Activated T-helper 2 cell treated with anti-CD3 and anti-CD28 coated beads, Interferon-gamma antibody, Interleukin-2, Interleukin-4, amounts not matched to agents 10 μg/mL and 5 μg/mL and 100 μg/mL, durations not matched to agents 14 hours and 24 hours and 36 hours (primary cell): ENCODE measurements at places on chromosomes 3 and 15. TPM values are rescaled to one million over a fixed set of nuclear protein-coding genes. Genes with fewer than 3 reads are reported as not detected.

The FEZF2 gene
- not detected in 2 replicates for total RNA-seq

The MINAR1 gene
- total RNA-seq, result 0.55 and 0.67 TPM in 2 replicates

The XPC gene
- total RNA-seq, result 31.4 and 33.2 TPM in 2 replicates

The CLDN11 gene
- 0.18 TPM in 1 of 2 replicates, not detected in the other for total RNA-seq

The SOX14 gene
- not detected in 2 replicates for total RNA-seq

The CCDC191 gene
- 0.68 and 0.76 TPM in 2 replicates for total RNA-seq

The ALDH1L1 gene
- not detected in 2 replicates for total RNA-seq

The TMEM108 gene
- total RNA-seq, result 0.07 TPM in 1 of 2 replicates, not detected in the other

The ATP11B gene
- total RNA-seq, result 97.5 and 98.3 TPM in 2 replicates

The ISG20 gene
- 36.3 and 38.0 TPM in 2 replicates for total RNA-seq

The GOLGA8S gene
- total RNA-seq, result 0.16 and 0.39 TPM in 2 replicates

The KCNH8 gene
- not detected in 2 replicates for total RNA-seq

DNA sequence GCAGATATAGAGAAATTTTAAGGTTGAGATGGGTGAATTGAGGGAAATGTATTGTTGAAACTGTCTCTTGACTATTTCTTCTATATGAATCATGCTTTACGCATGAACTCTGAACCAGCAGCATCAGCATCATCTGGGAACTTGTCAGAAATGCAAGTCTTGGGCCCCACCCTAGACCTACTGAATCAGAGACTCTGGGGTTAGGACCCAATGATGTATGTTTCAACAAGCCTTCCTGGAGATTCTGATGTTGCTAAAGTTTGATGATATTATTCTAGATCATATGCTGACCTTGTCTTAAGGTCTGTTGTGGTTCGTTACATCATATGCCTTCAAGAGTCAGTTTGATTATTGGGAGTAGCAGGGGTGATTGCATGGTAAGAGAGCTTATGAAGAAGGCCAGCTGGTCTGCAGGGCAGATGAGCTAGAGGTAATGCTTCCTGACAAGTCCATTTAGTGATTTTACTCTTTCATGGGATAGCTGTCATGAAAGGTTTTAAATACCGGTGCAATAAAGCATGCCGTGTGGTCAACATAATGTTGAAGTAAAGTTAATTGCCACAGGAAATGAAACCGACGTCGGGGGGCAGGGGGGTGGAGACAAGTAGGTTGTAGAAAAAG is 152.4 kb upstream of the MRPL3 start:
- DNase-seq, result no peak

DNA sequence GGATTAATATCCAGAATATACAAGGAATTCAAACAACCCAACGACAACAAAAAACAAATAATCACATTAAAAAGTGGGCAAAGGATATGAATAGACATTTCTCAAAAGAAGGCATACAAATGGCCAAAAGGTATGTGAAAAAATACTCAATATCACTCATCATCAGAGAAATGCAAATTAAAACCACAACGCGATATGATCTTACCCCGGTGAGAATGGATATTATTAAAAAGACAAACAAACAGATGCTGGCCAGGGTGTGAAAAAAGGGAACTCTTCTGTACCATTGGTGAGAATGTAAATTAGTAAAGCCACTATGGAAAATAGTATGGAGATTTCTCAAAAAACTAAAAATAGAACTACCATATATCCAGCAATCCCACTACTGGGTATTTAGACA is 43.5 kb upstream of the MEF2A start:
- DNase-seq, result no peak

DNA sequence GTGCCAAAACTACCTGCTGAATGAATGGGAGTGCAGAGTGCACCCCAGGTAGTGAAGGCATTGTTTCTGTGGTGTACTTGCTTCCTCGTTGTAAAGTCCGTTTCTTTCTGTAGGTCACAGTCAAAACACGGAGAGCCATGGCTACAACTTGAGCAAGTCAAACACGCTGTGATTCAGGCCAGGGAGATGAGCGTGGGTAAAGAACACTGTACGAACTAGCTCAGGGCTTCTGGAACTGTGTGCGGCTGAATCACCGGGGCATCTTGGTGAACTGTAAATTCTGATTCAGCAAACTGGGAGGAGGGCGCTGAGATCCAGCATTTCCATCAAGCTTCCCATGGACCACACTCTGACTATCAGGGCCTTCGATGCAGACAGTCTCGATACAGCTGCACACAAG is 5.0 kb upstream of the TNK2 start:
- DNase-seq, result no peak

DNA sequence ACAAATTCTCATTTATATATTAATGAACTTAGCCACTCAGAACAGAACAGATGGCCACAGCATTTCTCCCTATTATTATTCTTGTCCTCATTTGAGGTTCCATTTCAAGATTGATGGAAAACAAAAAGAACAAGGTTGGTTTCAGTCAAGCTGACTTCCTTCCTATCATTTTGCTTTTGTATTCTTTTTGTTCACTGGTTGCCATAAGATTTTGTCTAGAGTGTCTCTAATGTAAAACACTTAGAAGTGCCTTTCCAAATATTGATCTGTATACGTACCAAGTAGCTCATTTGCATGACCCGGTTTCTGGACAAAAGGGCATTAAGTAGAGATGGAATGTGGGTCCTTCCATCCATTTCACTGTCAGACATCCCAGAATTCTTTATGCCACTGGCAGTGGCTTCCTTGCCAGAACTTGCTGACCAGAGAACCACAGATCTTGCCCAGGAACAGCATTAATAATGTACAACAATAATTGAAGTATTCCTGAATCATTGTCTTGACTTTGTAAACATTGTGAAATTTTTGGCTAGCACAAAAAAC is 63.8 kb downstream of the PEX5L start:
- no peak for DNase-seq

DNA sequence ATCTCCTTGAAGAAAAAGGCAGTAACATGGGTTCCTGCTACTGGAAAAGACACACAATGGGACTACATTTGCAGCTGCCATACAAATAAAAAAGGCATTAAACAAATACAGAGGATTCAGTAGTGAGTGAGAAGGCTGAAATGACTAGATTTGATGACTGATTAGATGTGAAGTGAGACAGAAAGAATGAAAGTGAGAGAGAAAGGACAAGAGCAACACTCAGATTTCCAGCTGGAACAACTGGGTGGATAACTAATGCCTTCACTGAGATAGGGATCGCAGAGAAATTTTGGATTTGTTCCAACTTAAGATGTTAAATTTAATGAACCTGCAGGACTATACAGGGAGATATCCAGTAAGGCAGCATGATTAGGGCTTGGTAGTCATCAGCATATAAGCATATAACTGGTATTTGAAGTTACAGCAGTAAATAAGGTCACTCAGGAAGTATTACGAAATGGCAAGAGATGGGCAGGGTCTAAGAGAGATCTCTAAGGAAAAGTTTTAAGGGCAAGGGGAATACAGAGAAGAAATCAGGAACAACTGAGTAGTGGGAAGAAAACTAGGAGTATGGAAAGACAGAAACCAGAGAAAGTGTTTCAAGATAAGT is 8.2 kb downstream of the OSBPL11 start:
- DNase-seq, result no peak

DNA sequence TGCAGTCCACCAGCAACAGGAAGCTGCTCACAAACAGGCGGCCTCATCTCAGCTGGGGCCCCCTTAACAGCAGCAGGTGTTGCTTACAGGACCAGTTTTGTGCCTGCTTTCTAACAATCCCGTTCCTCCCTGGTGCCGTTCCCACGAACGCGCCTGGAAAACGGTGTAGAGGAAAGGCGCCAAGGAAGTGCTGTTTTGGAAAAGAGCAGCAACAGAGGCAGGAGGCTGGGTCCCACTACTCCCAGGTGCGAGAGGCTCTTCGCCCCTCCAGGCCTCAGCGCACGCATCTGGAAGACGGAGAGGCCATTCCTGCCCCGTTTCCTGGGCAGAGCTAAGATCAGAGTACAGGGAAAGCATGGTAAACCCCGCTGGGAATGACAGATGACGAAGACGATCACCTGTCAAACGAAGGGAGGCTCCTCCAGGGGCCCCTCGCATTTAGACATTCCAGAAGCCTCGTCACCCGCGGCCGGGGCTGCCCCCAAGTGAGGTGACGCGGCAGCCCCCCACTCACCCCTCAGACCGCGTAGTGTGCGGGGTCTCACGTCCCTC is 603 bp downstream of the SCAPER start:
- peak; percentile 10 for DNase-seq

DNA sequence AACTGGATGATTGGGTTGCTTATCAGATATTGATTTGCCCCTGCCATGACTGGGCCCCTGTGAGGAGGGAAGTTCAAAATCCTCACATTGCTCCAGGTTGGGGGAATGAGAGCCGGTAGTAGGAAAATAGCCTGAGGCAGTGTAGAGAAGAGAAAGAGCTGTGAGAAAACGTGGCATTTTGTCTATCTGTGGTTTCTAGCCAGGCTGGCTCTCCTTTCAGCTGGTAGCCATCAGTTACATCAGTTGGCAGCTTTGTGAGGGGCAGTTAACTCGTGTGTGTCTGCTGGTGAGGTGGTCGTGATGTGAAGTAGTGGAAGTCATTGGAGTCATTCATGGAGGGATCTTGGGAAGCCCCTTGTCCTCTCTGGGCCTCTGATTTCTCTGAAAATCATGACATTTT is 5.2 kb downstream of the ESYT3 start:
- DNase-seq, result no peak

DNA sequence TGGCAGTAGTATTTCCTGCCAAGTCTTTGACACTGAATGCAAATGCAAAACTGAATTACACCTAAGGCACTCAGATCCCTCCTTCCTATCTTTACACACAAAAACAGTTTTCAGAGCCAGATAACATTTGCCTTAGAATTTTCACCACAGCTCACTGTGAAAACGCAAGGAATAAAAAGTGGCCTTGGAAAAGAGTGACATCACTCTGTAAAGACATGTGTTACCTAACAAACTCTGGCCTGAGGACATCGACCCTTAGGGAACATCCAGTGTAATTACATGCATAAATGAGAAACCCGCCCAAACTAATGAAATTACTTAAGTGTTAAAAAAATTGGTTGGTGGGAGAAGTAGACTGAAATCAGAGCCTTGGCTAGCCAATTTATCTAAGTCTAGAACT is 88.9 kb downstream of the PLOD2 start:
- DNase-seq, result no peak

GRCh38 chr3:50322386-50323091 is at the start of gene HYAL2:
Gene HYAL2 (minus strand): TSS chr3:50322745. CDS start chr3:50320489, 2,256 bp downstream.
- DNase-seq, result no peak

- no peak for DNase-seq
Observed at GRCh38 chr3:107235193-107235927, 141.9 kb upstream of the CCDC54 start.

DNA sequence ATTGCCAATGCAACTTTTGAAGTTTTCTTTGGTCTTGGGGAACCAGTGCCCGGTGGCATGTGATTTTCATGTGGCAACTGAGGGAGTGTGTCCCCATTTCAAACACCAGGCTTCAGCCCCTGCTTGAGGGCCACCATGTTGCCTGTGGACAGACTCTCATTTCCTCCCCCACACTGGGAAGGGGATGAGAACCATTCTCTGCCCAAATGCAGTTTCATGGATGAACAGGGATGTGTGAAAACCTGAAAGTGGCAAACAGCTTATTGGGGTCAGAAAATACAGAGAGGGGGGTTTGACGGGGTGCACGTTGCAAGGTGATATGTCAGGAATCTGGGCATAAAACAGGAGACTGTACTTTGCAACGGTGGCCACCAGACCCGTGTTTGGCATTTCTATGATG is 6.3 kb downstream of the FAM107A start:
- no peak for DNase-seq

DNA sequence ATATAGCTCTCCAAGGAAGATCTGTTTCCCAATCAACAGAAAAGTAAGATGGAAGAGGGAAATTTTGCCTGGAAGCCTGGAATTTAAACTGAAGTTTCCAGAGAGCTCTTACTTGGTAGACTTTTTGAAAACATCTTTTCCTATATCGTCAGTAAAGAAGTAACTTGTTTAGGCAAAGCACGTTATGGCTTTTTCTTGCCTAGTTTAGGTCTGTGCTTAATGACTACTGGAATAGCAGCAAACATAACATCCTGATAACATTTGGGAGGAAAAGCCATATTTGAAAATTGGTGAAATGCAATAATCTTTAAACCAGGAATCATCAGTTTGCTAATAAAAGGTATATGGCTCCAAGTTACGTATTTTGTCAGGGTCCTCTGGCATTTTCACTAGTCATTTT is 160.4 kb upstream of the CGNL1 start:
- no peak for DNase-seq

- DNase-seq, result no peak
Observed at GRCh38 chr3:87361956-87362355, 85.6 kb upstream of the POU1F1 start.

GRCh38 chr3:52440671-52441070 is 4.2 kb downstream of the SEMA3G start:
- DNase-seq, result no peak

DNA sequence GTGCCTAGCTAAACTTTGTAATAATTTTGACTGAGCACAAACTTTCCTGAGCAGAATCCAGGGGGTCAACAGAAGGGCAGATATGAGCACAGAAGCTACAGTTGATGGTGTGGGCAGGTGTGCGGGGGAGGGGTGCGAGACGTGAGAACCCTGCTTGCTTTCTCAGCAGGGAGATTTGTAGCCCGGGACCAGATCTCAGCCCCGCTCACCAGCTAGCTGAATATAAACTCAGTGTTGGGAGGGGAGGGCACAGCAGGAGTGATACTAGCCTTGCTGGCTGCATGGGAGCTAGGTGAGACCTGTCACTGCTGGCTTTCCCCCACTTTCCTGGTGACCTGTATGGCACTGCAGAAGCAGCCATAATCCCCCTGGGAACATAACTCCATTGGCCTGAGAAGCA is 83.4 kb downstream of the CLDN1 start:
- no peak for DNase-seq

- no peak for DNase-seq
Observed at GRCh38 chr3:72659596-72659995, 188.6 kb downstream of the SHQ1 start.

DNA sequence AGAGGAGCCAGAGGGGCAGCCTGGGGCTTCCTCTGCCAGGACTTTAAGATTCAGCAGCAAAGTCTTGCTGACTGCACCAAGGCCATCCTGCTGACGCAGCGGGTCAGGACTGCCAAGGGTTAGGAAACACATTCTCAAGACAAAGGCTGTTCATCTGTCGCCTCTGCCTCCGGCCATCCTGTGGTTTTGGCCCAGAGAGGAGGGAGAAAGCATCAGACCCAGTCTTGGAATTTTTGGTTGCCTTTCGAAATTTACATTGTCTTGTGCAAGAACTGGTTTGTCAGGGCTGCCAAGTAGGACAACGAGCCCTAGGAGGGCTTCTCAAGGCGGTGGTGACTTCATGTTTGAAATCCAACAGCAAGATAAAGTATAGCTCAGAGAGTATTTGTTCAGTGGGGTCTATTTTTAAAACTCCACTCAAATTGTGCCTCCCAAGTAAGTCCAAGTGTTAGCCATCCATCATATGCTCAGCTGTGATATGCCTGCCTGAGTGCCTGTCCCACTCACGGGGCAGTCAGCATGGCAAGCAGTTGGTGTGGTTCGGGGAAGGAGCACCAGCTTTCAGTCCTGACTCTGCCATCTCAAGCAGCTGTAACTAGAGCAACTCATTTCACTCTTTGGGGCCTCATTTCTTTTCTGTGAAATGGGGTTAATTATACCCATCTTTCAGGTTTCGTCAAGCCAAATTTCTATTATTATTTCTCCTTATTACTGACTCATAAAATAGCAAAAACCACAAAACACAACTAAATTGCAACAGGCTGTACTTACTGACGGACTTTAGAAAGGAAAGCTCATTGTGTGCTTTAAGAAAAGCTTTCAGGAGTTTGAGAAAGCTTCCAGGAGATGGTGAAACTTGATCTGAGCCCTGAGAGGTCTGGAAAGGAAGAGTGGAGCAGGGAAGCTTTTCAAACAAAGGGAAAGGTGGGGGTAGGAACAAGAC is 42.4 kb upstream of the RHO start:
- DNase-seq, result no peak

GRCh38 chr3:197501879-197502620 is 53.7 kb downstream of the BDH1 start:
- peak; percentile 31 for DNase-seq

GRCh38 chr3:146594843-146595482 is 10.2 kb downstream of the PLSCR5 start:
- no peak for DNase-seq
